ENCODE measurements at places on chromosomes 7 and 10.

GRCh38 chr10:75229971-75230370 is 5.8 kb downstream of the COMTD1 start:
- peak; percentile 54 for DNase-seq

- peak; percentile 35 for DNase-seq
Observed at GRCh38 chr7:117872561-117873309, 506 bp downstream of the CTTNBP2 start.

- DNase-seq: no peak
Observed at GRCh38 chr7:153541903-153542302, 510.3 kb upstream of the DPP6 start.

DNA sequence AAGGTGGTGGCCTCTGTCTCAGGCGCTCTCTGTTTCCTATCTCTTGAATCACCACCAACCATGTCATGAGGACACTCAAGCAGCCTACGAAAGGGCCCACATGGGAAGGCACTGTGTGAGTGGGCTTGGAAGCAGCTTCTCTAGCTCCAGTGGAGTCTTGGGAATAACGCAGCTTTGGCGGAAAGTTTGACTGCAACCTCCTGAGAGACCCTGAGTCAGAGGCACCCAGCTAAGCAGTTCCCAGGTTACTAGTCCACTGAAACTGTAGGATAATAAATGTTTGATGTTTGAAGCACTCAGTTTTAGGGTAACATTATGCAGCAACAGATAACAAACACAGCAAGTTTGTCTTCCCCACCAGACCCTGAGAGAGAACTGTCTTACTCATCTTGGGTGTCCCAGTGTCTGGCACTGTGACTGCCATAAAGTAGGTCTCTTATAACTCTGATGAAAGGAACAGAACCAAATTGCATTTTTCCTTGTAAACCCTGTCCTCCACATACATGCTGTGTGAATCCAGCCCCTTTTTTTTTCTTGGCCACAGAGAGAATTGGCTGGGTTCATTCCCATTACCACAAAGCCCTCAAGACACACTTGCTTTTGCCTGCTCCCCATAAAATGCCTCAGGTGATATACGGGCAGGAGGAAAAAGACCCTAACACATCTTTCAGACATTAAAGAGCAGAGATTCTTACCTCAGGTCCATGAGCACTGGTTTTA is 185.5 kb downstream of the ZNF365 start:
- DNase-seq: peak; percentile 55

DNA sequence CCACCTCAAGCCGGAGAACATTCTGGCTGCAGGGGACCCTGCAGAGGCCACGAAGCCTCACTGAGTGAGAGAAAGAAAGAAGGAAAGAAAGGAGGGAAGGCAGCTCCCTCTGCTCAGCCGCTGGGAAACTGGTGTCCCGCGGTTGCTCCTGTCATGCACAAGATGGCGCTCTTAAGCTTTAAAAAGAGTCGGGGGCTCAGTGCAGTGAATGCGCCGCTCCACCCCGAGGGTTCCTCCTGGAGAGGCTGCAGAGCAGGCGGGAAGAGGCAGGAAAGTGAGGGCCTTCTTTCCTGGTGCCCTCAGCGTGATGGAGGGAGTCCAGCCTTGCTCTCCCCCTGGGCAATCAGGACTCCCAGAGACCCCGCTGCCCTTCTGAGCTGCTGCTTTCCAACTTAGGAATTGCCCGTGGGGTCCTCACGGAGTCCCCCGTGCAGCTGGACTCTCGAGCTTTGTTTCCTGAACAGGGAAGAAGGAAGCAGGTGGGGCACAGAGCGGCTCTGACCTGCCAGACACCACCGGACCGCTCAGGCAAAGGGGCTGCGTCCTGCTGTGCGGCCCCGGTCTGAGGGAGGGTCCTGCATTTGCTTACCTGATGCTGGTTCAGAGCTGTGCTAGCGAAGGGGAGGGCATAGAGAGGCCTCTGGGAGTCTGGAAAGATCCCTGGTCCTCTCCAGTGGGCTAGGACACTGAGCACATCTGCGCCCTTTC is 141.9 kb upstream of the MKI67 start:
- DNase-seq: no peak

GRCh38 chr10:44347609-44348400 is 37.1 kb downstream of the CXCL12 start:
- DNase-seq: no peak

DNA sequence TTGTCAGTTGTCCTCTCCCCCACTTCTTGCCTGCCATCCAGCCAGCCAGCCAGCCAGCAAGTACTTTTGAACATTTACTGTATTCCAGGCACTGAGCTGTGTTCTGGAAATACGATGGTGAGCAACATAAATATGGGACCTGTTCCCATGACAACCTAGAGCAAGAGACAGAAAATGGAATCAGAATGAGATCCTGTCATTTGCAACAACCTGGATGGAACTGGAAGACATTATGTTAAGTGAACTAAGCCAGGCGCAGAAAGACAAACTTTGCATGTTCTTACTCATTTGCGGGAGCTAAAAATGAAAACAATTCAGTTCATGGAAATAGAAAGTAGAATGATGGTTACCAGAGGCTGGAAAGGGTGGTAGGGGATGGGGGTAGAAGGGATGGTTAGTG is 140.7 kb downstream of the ICA1 start:
- no peak for DNase-seq

GRCh38 chr10:78304091-78305045 is 270.7 kb downstream of the RPS24 start:
- DNase-seq: no peak

DNA sequence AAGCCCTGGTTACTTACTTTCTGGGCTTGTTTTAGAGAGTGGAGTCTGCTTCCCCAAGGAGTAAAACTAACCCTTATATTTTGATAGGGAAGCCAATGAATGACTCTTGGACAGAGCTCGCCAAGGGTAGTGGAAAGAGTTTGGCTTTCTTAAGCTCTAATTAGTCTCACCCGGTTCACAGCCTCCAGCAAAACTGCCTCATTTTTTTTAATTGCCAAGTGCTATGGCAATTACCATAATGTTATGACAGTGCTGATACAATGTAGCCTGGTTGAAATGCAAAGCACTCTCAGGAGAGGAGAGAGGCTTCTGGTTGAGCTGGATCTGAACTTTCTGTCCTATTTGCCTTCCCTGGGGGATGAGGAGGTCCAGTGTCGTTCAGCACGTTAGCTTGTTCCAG is 376.1 kb upstream of the CHRM2 start:
- no peak for DNase-seq

DNA sequence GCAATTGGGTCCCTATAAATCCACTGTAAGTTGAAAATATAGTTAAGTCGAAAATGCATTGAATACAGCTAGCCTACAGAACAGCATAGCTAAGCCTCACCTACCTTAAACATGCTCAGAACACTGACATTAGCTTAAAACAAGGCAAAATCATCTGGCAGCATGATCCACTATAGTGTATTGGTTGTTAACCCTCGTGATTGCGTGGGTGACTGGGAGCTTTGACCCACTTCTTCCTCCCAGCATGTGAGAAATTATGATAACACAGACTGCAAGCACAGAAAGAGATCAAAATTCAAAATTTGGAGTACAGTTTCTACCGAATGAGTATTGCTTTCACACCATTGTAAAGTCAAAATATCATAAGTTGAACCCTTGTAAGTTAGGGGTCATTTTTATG is 22.3 kb downstream of the CNTNAP2 start:
- no peak for DNase-seq

- no peak for DNase-seq
Observed at GRCh38 chr10:124160943-124161582, 67.7 kb upstream of the CHST15 start.

DNA sequence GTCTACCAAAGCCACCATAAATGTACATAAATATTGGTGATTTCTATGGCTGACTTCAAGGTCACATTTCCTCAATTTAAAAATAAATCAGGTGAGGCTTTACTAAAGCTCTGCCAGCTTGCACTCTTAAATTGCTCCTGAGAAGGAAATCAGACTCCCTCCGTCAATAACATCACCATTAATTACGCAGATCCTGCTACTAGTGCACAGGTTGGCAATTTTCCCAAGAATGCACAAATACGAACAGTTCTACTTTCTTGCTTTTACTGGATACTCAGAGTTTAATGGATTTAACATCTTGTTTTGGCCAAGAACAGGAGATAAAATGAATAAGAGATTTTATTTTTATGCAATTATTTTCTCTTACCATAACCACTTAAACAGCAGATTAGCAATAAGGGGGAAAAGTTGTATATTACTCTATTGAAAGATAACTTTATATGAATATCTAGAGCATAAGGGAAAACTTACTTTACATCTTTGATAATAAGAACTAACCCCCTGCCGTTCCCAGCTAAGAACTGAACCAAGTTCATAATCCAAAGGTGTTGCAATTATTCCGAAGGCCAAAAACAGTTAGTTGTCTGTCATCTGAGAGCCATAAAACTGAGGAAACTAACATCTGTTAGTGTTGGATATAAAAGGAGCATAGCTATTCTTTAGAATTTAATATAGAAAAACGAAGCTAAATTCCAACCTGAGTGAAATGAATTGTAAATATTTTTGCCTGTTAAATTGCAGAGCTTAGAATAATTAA is 140.5 kb downstream of the TWIST1 start:
- no peak for DNase-seq

GRCh38 chr7:95660023-95660434 is 63.7 kb upstream of the PDK4 start:
- DNase-seq: no peak

- DNase-seq: peak; percentile 53
Observed at GRCh38 chr7:135650831-135651573, 11.3 kb upstream of the STMP1 start.

GRCh38 chr7:25786936-25787335 is 365.1 kb upstream of the NFE2L3 start:
- DNase-seq: no peak

GRCh38 chr7:30470771-30471170 is 7.8 kb downstream of the NOD1 start:
- DNase-seq: peak; percentile 85

Data from astrocyte of the spinal cord (primary cell).